Naive thymus-derived CD4-positive, alpha-beta T cell (primary cell): ENCODE measurements at places on chromosomes 4 and X. TPM values are rescaled to one million over a fixed set of nuclear protein-coding genes. Genes with fewer than 3 reads are reported as not detected.

DNA sequence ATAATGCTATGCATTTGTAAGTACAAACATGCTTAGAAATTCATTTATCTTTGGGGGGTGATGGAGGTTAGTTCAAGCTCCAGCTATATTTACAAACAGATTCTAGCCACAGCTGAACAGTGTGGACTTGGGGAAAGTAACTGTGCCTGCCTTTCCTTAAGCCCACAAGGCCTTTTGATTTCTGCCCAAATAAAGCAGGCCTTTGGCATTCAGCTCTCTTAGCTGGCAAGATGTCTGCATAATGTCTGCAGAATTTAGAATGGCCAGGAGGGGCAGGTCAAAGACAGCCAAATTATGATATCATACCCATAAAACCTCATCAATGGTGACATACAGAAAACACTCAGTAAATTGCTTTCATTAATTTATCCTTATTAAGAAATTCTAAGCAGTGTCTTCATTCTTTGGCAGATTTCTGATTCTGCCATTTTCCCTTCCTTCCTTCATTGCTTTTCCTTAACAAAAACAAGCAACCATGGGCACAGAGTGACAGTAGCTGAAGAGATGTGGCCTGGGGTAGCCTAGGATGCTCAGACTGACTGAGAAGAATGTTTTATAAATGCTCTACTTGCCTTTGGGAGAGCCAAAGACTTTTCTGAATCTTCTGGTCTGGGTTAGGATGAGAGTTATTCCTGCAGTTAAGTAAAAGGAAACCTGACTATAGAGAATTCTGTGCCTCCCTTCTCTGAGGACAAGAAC lies 538.7 kb upstream of the NR3C2 start:
- no peak for DNase-seq
- H3K27ac ChIP-seq: no peak overlapping the region
- no peaks in the 10 kb centered on the region for H3K4me1 ChIP-seq
- H3K27me3 ChIP-seq: no peaks in the 10 kb centered on the region
- no peak overlapping the region for H3K4me3 ChIP-seq
- H3K36me3 ChIP-seq: no peaks in the 10 kb centered on the region

GRCh38 chr4:78207951-78208350 lies 150.8 kb downstream of the FRAS1 start:
- no peak overlapping the region for H3K27ac ChIP-seq
- H3K27me3 ChIP-seq: no peaks in the 10 kb centered on the region
- H3K4me1 ChIP-seq: no peaks in the 10 kb centered on the region
- no peaks in the 10 kb centered on the region for H3K36me3 ChIP-seq
- DNase-seq: no peak

The PAGE1 gene
- not detected for total RNA-seq

The AMELX gene
- not detected for total RNA-seq

The TMSB15C gene
- 4.6 TPM for total RNA-seq

DNA sequence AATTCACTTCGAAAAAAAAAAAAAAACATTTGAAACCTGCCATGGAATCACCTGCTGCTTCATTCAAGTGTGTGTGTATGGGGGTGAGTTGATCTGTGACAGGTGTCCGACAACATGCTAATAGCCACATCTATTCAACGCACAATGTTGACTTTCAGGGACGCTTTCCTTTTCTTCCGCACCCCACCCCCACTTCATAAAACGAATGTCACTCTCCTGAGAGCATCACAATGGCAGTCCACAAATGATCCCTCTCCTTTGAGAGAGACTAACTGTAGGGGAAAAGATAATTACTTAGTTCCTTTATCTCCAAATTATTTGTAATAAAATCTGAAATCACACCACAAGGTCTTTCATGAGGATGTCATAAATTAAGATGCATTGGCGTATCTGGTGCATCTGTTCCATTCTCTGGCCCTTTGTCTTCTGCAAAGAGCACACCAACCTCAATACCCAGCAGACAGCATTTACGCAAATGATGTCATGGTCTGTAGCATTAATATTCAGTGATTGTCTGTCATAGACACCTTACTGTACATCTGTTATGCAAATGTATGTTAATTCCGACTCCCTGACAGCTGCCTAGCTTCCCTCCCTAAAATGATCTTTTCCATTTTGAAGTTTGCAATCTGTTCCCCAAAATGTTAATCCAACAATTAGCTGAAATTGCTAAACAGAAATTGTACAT lies 640.0 kb upstream of the BOD1L1 start:
- H3K27ac ChIP-seq: no peak overlapping the region
- no peaks in the 10 kb centered on the region for H3K4me1 ChIP-seq
- H3K4me3 ChIP-seq: no peak overlapping the region
- no peaks in the 10 kb centered on the region for H3K36me3 ChIP-seq
- H3K27me3 ChIP-seq: no peaks in the 10 kb centered on the region

- H3K4me1 ChIP-seq: no peaks in the 10 kb centered on the region
- H3K4me3 ChIP-seq: no peak overlapping the region
- no peaks in the 10 kb centered on the region for H3K27me3 ChIP-seq
- no peak for DNase-seq
These were observed 48.0 kb downstream of the APOOL start for GRCh38 chrX:85051627-85052026.
